ENCODE measurements at places on chromosomes 7 and 10.

GRCh38 chr10:26621243-26621888 is 76.1 kb upstream of the PDSS1 start:
- DNase-seq = no peak

DNA sequence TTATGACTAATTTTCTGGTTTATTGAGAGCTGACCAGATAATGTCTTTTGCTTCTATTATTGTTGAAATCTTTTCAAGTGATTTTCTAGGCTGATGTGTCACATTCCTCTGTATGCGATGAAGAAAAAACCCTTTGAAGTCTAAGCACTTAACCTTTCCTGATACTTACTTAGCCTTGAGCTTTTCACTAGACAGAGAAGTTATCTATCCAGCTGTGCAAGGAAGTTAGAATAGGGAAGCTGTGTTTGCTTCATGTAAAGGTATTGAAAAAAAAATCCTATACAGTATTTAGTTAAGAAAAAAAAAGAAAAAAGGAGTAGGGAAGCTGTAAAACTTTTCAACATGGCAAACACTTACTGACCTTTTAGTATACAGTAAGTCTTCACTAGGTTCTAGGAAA is 117.6 kb upstream of the DNAJB12 start:
- no peak for DNase-seq

DNA sequence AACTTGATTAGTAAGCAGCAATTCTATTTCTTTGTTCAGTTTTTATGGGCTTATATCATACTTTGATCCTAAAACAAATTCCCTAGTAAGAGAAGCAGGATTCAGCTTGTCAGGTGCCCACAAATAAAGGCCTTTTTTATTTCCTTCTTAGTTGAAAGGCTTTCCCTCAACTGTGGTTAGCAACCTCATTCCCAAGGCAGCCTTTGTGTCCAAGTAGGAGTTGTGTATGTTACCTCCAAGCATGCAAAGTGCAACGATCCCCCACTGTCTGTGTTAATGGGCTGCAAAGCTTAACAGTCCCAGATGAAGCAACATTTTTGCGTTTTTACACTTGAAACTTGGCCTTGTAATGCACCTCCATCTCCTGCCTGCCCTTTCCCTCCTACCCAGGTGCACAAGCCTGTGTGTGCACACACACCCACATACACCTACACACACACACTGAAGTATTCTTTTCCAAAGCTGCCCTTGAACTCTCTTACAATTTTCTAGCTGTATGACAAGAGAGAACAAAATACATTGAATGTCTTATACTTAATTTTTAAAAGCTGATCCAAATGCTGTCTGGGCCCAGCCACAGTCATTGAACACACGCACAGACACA is 278.2 kb downstream of the SNX13 start:
- DNase-seq = no peak

GRCh38 chr10:9301148-9301547 is 1246.7 kb downstream of the GATA3 start:
- DNase-seq = no peak

DNA sequence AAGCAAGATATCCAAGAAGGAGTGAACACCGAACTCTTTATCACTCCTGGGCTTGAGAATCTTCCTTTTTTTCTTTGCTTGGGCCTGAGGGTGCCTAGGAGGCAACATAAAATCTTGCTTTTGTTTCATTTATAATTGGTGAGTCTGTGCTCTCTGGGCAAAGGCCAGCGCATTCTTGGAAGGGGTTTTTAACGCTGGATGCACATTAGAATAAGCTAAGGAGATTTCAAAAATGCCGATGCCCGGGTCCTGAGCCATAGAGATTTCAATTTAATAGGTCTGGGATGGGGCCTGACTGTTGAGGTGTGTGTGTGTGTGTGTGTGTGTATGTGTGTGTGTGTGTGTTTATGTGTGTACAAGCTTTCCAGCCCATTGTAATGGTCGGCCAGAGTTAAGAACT is 62.0 kb upstream of the SORCS3 start:
- DNase-seq = no peak

DNA sequence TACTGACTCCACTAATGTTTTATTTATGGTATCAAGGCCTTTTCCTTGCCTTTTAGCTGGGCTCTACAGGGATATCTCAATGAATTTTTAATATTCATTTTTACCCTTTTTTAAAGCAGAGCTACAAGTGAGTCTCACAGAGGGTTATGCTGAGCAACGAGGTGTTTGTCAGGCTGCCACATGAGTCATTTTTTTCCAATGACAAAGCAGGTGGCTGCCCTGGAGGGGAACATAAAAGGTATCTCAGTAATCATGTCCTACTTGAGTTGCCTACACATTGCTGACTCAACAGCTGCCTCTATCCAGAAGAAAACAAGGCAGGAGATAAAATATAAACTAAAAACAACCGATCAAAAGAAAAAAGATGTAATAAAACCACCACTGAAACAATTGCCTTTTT is 1004.9 kb upstream of the POT1 start:
- DNase-seq = no peak

- no peak for DNase-seq
Observed at GRCh38 chr7:131501422-131501821, 55.0 kb downstream of the PODXL start.

DNA sequence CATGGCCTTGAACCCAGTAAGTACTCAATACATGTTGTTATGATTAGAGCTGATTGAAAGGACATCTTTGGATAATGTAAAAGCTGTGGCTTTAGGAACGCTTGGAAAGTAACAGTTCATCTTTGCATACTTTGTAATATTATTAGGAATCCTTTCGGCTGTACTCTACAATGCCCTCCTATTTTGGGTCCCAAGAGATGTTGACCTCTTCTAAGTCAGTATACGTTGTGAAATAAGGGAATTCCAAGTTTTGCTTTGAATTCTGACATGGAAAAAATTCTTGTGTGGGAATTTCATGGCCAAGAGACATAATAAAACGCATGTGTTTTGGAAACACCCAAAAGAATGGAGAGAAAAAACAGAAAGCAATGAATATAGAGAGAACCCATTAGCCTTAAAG is 7.7 kb downstream of the AGR3 start:
- no peak for DNase-seq

- peak; percentile 23 for DNase-seq
Observed at GRCh38 chr7:77657427-77658224, 38.6 kb upstream of the RSBN1L start.

DNA sequence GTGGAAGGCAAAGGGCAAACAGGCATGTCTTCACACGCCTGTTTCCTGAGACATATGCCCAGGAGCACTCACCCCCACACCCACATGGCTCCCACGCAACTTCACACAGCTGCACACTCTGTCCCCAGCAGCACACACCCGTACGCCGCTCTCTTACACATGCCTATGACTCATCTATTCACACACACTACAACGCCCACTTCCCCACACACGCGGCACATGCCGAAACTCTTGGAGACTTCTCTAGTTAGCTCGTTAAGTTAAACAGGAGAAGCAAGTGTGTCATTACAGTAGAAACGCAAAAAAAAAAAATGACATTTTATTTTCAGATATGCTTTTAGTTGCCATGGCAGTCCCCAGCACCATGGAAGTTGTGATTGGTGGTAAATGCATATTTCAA is 6.7 kb downstream of the CALN1 start:
- DNase-seq = no peak

GRCh38 chr10:89887830-89888229 is 186.4 kb downstream of the KIF20B start:
- DNase-seq = no peak

DNA sequence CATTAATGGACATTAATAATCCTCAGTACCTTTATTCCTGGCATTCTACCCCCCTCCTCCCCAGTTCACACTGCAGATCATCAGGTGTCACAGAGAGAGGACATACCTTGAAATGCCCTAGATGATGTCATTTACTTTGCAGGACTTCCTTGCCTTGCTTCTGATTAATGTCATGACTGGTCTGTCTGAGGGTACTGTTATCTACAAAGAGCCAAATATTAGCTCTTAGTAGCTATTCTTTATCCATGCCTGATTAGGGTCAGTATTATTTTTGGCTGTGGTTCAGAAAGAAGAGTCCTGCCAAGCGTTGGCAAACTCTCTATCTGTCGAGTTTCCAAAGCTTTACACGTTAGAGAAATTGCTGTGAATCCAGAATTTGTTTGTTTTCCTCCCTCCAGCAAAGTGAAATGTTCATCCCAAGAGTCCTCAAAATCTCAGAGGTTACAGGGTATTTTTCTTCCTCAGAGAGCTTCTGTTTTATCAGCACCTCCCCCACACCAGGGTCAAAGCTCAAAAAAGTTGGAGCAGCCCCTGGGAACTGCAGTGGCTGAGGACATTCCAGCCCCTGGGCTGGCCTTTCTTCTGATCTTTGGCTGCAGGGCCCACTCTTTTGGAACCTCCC is 12.6 kb downstream of the SCD start:
- DNase-seq = no peak

GRCh38 chr7:32131091-32131490 is 60.9 kb upstream of the PDE1C start:
- DNase-seq = no peak

- DNase-seq = no peak
Observed at GRCh38 chr10:87053577-87054181, 33.6 kb downstream of the FAM25A start.

- DNase-seq = no peak
Observed at GRCh38 chr7:85695533-85695932, 508.7 kb upstream of the SEMA3D start.

- no peak for DNase-seq
Observed at GRCh38 chr10:77158666-77159065, 478.9 kb downstream of the KCNMA1 start.

GRCh38 chr10:3323865-3324498 is 151.4 kb upstream of the PITRM1 start:
- peak; percentile 32 for DNase-seq

- DNase-seq = no peak
Observed at GRCh38 chr7:47414342-47415317, 167.3 kb downstream of the TNS3 start.

GRCh38 chr7:117110480-117111315 is 157.4 kb downstream of the ST7 start:
- no peak for DNase-seq

GRCh38 chr10:130010653-130011052 is 46.6 kb upstream of the EBF3 start:
- no peak for DNase-seq

DNA sequence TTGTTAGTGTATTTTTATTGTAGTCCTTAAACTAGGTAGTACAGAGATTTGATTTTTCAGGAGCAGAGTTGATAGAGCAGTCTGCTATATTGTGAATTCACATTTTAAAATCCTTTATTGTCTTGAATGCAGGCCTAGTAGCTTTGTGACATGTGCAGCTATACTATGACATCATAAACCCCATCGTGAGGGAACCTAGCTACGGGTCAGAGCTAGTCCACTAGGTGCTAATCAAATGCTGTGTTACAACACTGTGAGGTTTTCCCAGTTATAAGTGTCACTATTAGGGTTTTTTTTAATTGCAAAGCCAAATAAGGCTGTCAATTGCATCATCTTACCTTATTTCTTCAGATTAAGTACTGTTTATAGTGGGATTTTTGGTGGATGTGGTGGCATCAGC is 40.7 kb downstream of the CREM start:
- no peak for DNase-seq

DNA sequence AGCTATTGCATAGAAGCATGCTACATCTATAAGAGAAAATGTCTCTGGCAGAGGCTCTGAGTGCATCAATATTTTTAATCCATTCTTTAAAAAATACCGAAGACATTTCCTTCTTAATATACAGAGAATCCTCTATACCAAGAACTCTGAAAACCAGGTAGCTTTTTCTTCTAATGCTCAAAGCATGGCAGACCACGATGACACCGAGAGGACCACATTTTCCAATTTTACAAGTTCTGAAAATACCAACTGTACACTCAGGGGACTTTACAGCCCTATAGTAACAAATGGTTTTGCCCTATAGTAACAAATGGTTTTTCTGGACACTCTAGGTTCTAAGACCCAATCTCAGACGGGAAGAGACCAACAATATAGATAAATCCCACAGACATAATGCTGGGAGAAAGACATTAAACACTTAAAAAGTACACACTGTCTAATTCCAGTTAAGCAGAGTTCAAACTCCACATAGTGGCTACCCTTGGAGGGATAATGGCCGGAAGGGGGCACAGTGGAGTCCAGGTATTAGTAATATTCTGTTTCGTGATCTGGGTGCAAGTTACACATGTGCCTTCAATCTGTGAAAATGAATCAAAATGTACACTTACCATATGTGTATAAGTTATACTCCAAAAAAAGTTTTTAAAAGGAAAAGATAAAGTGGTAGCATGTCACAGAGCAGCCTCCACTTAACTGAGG is 26.2 kb downstream of the CCDC6 start:
- no peak for DNase-seq

- no peak for DNase-seq
Observed at GRCh38 chr7:35256256-35257175, 2.6 kb upstream of the TBX20 start.

DNA sequence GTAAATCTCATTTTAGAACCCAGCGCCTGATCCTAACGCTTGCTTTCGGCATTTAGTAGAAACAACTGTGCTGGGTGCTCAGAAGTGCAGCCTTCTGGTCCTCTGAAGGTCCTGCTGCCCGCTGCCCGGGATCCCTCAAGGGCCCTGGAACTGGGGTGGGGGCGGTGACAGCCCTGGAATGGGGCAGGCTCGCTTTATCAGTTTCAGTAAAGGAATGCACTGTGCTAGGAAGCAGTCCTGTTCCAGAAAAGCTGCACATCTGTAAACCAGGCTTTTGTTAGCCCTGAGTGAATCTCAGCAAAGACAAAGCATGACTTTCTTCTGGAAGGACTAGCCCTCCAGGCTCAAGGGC is 254.6 kb downstream of the TNS3 start:
- peak; percentile 50 for DNase-seq

GRCh38 chr7:54879776-54880175 is 120.8 kb upstream of the SEC61G start:
- no peak for DNase-seq

- DNase-seq = no peak
Observed at GRCh38 chr7:149181450-149181790, 13.9 kb upstream of the ZNF282 start.

GRCh38 chr7:153022475-153023193 is 263.1 kb downstream of the ACTR3B start:
- no peak for DNase-seq

GRCh38 chr10:126908225-126908624 is 3.0 kb downstream of the DOCK1 start:
- DNase-seq = no peak

DNA sequence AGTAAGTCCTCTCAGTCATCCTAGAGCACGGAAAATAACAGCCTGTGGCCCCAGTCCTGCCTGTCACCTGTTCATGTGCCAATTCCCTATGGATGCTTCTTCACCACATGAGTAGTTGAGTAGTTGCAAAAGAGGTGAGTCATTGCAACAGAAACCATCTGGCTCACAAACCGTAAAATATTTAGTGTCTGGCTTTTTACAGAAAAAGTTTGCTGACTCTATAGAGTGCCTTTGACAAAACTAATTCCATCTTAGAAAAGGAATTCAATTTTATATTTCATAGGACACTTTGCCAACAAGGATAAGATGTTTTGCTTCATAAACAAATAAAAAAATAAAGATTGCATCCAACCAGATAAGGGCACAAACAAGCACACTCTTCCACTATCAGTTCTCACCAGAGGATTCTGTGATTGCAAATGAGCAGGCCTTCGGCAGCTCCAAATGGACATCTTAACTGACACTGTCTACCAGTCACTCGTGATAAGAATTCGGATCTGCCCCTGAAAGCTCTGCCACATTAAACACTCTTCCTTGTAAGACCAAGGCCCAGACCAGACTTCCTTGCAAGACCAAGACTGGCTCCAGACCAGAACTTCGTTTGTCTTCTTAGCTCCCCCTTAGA is 242.7 kb upstream of the SEMA3C start:
- peak; percentile 62 for DNase-seq

Data from hepatic stellate cell (primary cell).